ENCODE measurements at places on chromosomes 13 and 19.

DNA sequence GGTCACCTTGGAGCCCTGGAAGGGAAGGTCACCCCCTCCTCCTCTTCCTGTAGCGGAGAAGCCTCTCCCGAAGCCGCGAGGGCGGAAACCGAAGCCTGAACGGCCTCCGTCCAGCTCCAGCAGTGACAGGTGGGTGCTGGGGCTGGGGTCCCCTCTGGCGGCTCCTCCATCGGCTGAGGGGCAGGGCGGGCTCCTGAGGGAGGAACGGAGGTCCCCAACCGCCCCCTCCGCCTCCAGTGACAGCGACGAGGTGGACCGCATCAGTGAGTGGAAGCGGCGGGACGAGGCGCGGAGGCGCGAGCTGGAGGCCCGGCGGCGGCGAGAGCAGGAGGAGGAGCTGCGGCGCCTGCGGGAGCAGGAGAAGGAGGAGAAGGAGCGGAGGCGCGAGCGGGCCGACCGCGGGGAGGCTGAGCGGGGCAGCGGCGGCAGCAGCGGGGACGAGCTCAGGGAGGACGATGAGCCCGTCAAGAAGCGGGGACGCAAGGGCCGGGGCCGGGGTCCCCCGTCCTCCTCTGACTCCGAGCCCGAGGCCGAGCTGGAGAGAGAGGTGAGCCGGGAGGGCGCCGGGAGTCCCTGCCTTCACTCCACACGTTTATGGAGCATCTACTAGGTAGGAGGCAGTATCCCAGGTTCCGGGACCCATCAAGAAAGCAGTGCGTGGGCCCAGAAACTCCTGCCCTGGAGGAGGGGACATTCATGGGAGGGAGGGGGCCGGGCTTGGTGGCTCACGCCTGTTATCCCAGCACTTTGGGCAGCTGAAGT lies 22.0 kb downstream of the HDGFL2 start:
- no peak for DNase-seq

GRCh38 chr19:56367829-56368711 lies 25.3 kb downstream of the ZNF582 start:
- peak; percentile 85 for DNase-seq

GRCh38 chr13:101785858-101786257 lies 333.4 kb downstream of the ITGBL1 start:
- peak; percentile 17 for DNase-seq

DNA sequence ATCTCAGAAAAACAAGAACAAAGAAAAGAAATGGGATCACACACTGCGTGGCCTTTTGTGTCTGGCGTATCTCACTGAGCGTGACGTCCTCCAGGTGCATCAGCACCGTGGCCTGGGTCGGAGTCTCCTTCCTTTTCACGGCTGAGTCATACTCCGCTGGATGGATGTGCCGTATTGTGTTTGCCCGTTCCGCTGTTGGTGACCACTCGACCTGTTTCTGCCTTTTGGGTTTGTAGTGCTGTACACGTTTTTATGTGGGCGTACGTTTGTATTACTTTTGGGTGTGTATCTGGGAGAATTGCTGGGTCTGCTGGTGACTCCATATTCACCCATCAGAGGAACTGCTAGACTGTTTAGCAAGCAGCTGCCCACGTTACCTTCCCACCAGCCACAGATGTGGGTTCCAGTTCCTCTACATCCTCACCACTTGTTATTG lies 11.4 kb downstream of the ARID3A start:
- DNase-seq: no peak
